ENCODE measurements at places on chromosomes 2 and 18.

DNA sequence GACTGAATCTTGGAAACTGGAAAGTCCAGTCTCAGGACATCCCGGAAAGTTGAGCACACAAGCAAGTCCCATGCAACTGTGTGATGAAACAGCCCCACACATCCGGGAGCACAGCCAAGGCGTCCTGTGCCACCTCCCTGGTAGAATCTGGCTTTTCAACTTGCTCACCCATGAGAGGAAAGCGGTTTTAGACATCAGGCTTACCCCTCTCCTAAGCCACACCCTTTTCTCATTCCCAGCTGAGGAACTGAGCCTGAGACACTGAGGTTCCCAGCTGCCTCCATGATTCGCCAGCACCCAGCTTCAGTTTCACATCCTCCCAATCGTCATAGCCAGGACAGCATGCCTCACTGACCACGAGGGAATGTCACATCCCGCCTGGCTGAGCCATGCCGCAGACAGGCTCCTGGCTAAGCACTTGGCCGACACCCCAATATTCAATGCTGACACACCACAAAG lies 60.3 kb downstream of the STEAP3 start:
- DNase-seq, result no peak

DNA sequence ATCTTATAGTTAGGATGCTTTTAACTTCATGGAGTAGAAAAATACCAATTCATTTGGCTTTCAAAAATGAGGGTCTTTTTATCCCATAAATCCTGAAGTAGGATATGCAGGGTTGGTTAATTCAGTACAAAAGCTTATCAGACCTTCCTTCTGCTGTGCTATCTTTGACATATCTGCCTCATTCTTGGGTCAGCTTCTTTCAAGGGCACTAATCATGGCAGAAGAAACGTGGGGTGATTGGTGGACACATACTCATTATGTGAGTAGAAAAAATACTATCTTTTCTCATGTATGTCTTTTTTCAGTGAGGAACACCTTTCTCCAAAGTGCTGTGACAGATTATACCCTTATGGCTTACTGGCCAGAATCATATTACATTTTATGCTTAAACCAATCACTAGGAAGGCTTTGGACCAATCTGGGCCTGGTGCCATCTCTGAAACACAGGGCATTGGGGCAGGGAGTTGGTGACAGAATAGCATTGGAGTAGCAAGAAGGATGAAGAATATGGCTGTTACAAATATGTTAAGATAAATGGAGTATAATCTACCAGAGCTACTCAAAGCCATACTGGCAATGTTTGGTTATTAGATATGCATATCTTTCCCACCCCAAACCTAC lies 10.1 kb downstream of the UGP2 start:
- no peak for DNase-seq

- peak; percentile 91 for DNase-seq
Observed at GRCh38 chr2:174395284-174395968, at the start of gene SCRN3. SCRN3 (plus strand) TSS chr2:174395730; CDS start chr2:174398284, 2,554 bp downstream.

GRCh38 chr2:185633621-185634020 lies 105.0 kb upstream of the FSIP2 start:
- DNase-seq, result no peak

GRCh38 chr2:43152741-43153647 lies 73.4 kb downstream of the ZFP36L2 start:
- DNase-seq, result no peak

DNA sequence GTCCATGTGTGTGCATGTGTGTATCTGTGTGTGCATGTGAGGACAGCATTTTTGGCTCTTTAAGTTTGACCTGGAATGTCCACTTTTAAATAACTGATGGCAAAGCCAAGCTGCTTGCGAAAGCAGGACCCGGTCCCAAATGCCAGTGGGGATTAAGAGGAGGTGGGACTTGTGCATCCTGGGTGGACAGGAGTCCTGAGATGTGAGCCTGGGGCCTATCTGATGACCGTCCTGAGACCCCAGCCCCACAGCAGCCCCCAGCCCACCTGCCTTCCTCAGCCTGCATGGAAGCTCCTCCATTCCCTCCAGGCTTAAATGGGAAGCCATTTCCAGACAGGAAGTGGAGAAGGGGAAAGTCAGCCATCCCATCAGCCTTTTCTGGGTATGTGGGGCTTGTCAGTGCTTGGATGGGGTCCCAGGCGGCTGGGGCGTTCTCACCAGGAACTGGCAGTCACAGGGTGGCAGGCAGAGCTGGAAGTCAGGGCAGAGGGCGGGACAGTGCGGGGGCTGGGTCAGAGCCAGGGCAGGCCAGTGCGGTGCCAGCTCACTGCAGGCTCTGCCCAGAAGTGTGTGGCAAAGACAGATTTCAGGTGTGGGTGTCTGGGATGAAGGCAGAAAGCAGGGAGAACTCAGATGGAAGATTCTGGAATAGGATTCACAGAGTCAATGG lies 117.8 kb downstream of the ACKR3 start:
- DNase-seq, result no peak
